ENCODE measurements at places on chromosomes 7 and 10. TPM values are rescaled to one million over a fixed set of nuclear protein-coding genes. Genes with fewer than 3 reads are reported as not detected.

The NHLRC2 gene
- 44.5 TPM for total RNA-seq

The LRRD1 gene
- total RNA-seq, result 0.40 TPM

The PCGF5 gene
- total RNA-seq, result 49.0 TPM

- no peak overlapping the region for H3K27ac ChIP-seq
- H3K27me3 ChIP-seq, result no peaks in the 10 kb centered on the region
- no peaks in the 10 kb centered on the region for H3K4me1 ChIP-seq
- H3K4me3 ChIP-seq, result no peak overlapping the region
Observed at GRCh38 chr7:70923181-70923845, 208.6 kb upstream of the GALNT17 start.

- H3K36me3 ChIP-seq, result no peaks in the 10 kb centered on the region
Observed at GRCh38 chr7:29442146-29442545, 121.5 kb upstream of the PRR15 start.

- DNase-seq, result no peak
- no peaks in the 10 kb centered on the region for H3K27me3 ChIP-seq
- no peak overlapping the region for H3K4me3 ChIP-seq
Observed at GRCh38 chr7:15837306-15837950, 150.9 kb upstream of the MEOX2 start.

- no peaks in the 10 kb centered on the region for H3K27me3 ChIP-seq
- peak; percentile 20 for DNase-seq
- no peaks in the 10 kb centered on the region for H3K36me3 ChIP-seq
- H3K27ac ChIP-seq, result peak overlapping the region; percentile 11
- no peak overlapping the region for H3K4me3 ChIP-seq
Observed at GRCh38 chr10:61786728-61787127, 114.8 kb upstream of the ARID5B start.

DNA sequence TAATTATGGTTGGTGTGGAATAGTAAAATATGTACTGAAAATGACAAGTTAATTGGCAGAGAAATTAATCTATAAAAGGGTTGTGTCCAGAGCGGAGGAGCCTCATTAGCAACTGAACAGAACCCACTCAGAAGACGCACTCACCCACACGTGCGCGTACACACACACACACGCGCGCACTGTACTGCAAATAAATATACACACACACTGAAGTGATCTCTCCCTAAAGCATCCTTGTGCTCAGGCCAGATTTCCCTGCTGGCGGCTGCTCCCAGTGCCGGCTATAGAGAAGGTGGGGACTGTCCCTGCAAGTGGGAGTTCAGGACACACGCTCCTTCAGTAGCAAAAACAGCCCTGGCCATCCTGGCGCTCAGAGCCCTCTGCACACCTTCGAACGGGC, 85.2 kb downstream of the CHST15 start:
- no peaks in the 10 kb centered on the region for H3K36me3 ChIP-seq
- H3K4me1 ChIP-seq, result peaks cover 10% of the 10 kb centered on the region
- H3K4me3 ChIP-seq, result no peak overlapping the region
- no peaks in the 10 kb centered on the region for H3K27me3 ChIP-seq

DNA sequence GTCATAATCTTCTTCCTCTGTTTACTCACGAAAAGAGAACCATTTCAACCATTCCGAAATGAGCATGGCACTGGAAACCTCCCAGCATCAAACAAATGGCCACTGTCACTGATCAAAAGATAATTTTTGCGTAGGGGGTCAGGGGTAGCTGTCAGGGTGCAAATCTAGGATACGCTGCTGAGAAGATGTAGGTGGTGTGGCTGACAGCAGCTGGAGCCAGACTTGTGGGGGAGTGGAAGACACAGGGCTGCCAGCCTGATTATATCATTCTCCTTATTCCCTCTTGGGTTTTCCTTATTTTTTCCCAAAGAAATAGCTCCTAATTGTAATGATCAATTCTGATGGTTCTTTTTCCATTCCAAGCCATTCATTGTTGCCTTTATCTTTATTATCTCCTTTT, 266.1 kb downstream of the SORCS1 start:
- no peak overlapping the region for H3K4me3 ChIP-seq
- DNase-seq, result no peak
- no peaks in the 10 kb centered on the region for H3K27me3 ChIP-seq
- H3K27ac ChIP-seq, result peak overlapping the region; percentile 33
- H3K36me3 ChIP-seq, result no peaks in the 10 kb centered on the region

GRCh38 chr7:28070297-28071055, 110.1 kb downstream of the JAZF1 start:
- peaks cover 16% of the 10 kb centered on the region for H3K4me1 ChIP-seq
- H3K36me3 ChIP-seq, result no peaks in the 10 kb centered on the region
- DNase-seq, result no peak
- H3K4me3 ChIP-seq, result no peak overlapping the region

The PIK3AP1 gene
- 7.2 TPM for total RNA-seq

The SORBS1 gene
- 10.7 TPM for total RNA-seq

DNA sequence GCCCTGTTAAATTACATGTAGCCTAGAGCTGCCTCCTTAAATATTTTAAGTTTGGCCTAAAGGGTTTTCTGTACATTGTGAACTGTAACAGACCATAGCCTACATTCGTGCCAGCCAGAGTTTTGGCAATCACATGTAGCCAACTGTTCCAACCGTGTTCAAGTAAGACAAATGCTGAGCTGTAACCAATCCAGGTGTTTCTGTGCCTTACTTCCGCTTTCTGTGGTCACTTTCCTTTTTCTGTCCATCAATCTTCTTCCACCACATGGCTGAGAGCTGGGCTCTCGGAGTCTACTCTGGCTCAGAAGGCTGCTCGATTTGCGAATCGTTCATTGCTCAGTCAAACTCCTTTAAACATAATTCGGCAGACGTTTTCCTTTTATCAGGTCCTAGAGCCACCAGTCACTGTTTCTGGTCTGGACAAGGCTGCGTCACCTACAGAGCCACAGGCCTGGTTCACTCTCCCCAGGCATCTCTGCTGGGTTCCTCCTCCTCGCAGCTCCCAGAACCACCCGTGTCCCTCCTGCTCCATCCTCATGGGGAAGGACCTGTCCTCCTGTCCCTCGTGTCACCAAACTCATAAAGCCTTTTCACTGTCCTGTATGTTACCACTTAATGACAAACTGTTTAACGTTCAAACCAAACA, 158.0 kb upstream of the RHEB start:
- H3K27ac ChIP-seq, result no peak overlapping the region
- no peak for DNase-seq
- no peak overlapping the region for H3K4me3 ChIP-seq
- peaks cover 7% of the 10 kb centered on the region for H3K4me1 ChIP-seq
- H3K36me3 ChIP-seq, result no peaks in the 10 kb centered on the region

DNA sequence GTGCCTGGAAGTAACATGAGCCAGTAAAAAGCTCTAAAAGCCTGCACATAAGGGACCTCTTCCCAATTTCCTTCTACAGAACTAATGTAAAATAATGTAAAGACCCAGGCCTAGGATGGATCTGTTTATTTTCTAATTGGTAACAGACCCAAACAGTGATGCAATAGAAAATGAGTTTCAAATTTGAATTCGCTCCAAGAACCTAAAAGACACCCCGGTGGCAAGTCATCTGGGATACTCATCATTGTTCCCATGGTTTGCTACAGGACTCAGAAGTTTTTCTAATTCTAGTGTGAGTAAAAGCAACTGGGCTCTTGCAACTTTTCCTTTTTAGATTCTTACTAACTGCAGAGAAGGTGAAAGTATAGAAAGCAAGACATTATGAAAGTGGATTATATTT, 271.3 kb upstream of the CACNA2D1 start:
- H3K4me3 ChIP-seq, result no peak overlapping the region
- no peaks in the 10 kb centered on the region for H3K4me1 ChIP-seq
- no peaks in the 10 kb centered on the region for H3K36me3 ChIP-seq

DNA sequence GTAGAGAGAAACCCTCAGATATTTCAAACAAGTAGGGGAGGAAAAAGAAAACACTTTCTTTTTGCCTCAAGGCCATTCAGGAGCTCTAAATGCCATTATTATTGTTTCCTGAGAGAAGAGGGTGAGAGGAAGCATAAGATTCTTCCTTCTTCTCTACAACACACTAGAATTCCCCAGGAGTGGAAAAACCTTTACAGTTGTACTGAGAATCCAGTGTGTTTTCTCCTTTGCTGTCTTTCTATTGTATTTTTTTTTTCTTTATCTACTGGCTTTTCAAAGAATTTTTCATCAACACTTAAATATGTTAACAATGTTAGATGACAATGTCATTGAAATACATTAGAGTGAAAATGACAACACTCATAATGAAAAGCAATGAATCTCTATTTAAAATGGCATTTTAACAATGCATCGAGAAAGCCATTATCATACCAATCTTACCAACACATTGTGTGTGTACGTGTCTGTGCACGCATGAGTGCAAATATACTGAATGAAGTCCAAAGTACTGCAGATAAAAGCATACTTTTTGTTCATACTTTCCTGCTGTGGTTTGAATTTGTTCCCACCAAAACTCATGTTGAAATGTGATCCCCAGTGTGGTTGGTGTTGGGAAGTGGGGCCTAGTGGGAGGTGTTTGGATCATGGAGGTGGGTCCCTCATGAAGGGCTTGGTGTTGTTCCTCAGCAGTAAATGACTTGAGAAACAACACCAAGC, 24.2 kb upstream of the MACC1 start:
- DNase-seq, result no peak
- H3K27me3 ChIP-seq, result no peaks in the 10 kb centered on the region
- no peak overlapping the region for H3K4me3 ChIP-seq
- H3K4me1 ChIP-seq, result peaks cover 10% of the 10 kb centered on the region
- peak overlapping the region; percentile 36 for H3K27ac ChIP-seq

The SPDYE3 gene
- not detected for total RNA-seq

The EPDR1 gene
- total RNA-seq, result 43.7 TPM

- H3K36me3 ChIP-seq, result no peaks in the 10 kb centered on the region
- no peak overlapping the region for H3K4me3 ChIP-seq
- DNase-seq, result no peak
- no peaks in the 10 kb centered on the region for H3K27me3 ChIP-seq
- no peaks in the 10 kb centered on the region for H3K4me1 ChIP-seq
Observed at GRCh38 chr10:42941295-42941644, 135.6 kb upstream of the RET start.

DNA sequence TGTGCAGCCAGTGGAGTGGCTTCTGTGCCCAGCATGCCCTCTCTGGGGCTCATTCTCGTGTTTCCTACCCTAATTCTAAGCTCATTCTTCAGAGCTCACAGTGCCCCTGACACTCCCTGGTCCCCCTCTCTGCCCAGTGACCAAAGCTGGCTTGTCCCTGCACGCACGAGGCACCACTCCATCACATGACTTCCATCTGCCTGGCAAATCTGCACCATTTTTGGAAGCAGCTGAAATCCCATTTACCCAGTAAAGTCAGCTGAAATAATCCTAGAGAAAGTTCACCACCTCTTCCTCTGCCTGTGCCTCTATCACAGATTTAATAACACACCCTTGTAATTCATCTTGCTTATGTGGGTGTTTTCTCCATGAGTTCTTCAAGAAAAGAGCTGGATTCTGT, 616.9 kb downstream of the PTPRN2 start:
- H3K4me1 ChIP-seq, result no peaks in the 10 kb centered on the region
- DNase-seq, result no peak
- no peak overlapping the region for H3K4me3 ChIP-seq
- no peaks in the 10 kb centered on the region for H3K27me3 ChIP-seq

GRCh38 chr10:105398202-105398601, 757.1 kb downstream of the SORCS3 start:
- H3K27me3 ChIP-seq, result no peaks in the 10 kb centered on the region
- H3K4me1 ChIP-seq, result no peaks in the 10 kb centered on the region
- H3K36me3 ChIP-seq, result no peaks in the 10 kb centered on the region
- no peak for DNase-seq
- no peak overlapping the region for H3K4me3 ChIP-seq

The TEX36 gene
- not detected for total RNA-seq

DNA sequence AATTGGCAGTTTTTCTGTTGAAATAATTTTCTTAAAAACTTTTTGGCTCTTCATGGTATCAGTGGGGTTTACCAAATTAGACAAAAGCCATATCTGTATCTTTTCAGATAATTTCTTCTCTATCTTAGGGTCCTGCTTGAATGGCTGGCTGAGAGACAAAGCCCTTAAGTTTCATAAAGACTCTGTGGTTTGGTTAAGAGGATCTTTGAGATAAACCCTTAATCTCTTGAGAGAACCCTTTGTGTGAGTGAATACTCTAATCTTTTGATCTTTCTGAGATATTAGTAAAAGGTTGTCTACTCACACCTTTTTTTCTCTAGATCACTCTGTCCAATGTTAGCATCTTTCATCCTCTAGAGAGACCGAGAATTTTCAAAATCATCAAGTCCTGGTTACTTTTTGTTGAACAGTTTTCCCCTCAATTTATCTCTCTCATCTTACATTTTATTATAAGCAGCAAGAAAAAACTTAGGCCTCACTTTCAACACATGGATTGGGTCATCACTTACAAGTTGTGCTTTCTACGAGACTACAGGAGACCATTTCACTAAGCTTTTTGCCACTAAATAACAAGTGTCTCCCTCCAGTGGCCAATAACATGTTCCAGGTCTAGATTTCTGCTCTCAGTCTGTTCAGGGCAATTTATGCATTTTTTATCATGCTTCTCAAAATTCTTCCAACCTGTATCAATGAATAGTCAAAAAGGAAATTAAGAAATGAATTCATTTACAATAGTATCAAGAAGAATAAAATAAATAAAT, 28.4 kb downstream of the DNAJC9 start:
- no peak overlapping the region for H3K27ac ChIP-seq
- no peaks in the 10 kb centered on the region for H3K36me3 ChIP-seq
- DNase-seq, result no peak
- no peaks in the 10 kb centered on the region for H3K4me1 ChIP-seq
- H3K27me3 ChIP-seq, result no peaks in the 10 kb centered on the region

DNA sequence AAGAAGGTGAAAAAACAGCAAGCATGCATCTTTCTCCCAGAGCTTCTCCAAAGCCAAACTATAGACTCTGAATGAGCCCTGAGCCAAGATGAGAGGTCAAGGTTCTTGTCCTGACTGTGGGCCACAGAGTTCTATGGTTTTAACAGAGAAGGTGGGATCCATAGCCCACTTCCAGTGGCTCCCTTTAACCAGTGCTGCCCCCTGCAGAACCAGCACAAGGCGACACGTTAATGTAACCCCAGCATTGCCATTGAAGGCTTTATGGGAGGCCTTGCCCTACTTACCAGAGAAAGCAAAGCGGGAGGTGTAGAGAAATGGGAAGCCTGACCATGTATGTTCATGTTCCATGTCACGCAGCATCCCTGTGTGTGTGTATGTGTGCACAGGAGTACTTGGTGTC, 243.6 kb downstream of the PRPF18 start:
- no peak overlapping the region for H3K27ac ChIP-seq
- H3K36me3 ChIP-seq, result no peaks in the 10 kb centered on the region
- no peak for DNase-seq
- no peak overlapping the region for H3K4me3 ChIP-seq

The TBX20 gene
- total RNA-seq, result not detected

The GPR37 gene
- total RNA-seq, result 0.36 TPM

The ACTL6B gene
- total RNA-seq, result not detected
